ENCODE measurements at places on chromosomes 3 and 15. TPM values are rescaled to one million over a fixed set of nuclear protein-coding genes. Genes with fewer than 3 reads are reported as not detected.

- DNase-seq, result no peak
- H3K36me3 ChIP-seq, result peaks cover 16% of the 10 kb centered on the region
- H3K4me3 ChIP-seq, result no peak overlapping the region
- peak overlapping the region; percentile 26 for H3K27ac ChIP-seq
- H3K4me1 ChIP-seq, result peaks cover 26% of the 10 kb centered on the region
Observed at GRCh38 chr15:78004222-78004727, 73.2 kb downstream of the TBC1D2B start.

GRCh38 chr3:10468613-10469354 lies 36.6 kb downstream of the ATP2B2 start:
- H3K27me3 ChIP-seq, result peaks cover 39% of the 10 kb centered on the region
- peaks cover 10% of the 10 kb centered on the region for H3K4me1 ChIP-seq
- no peaks in the 10 kb centered on the region for H3K36me3 ChIP-seq

DNA sequence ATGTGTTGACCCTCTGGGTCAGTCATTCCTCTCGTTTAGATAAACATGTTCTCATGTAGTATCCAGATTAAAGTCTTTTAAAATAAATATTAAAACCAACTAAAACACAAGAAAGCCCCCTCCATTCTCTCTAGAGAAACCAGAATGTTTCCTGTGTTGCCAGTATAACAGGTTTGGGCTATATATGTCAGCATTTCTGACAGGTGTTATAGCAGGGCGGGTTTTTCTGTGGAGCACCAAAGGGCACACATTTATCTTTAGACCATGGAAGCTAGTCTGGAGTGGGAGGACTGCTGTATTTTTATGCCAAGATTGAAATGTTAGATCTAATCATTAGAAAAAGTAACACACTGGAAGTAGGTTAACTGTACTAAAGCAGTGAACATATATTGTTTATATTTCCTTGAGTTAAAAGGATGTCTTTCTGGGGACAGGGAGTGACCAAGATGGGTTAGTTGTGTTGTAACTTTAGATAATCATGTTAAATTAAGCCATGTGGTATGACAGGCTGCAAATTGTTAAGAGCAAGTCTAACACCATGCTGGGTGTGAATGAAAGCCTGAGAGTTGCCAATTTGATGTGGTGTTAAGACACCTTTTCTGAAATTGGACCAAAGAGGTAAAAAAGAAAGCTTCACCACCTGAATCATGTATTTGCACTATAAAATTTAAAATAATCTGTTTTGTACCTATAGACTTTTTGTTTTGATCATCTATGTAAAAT lies 15.6 kb downstream of the KCTD6 start:
- no peak for DNase-seq
- peak overlapping the region; percentile 79 for H3K27ac ChIP-seq

- no peak for DNase-seq
- H3K36me3 ChIP-seq, result no peaks in the 10 kb centered on the region
- peaks cover 13% of the 10 kb centered on the region for H3K4me1 ChIP-seq
- H3K27me3 ChIP-seq, result peaks cover 5% of the 10 kb centered on the region
Observed at GRCh38 chr15:39354189-39354588, 226.7 kb upstream of the THBS1 start.

DNA sequence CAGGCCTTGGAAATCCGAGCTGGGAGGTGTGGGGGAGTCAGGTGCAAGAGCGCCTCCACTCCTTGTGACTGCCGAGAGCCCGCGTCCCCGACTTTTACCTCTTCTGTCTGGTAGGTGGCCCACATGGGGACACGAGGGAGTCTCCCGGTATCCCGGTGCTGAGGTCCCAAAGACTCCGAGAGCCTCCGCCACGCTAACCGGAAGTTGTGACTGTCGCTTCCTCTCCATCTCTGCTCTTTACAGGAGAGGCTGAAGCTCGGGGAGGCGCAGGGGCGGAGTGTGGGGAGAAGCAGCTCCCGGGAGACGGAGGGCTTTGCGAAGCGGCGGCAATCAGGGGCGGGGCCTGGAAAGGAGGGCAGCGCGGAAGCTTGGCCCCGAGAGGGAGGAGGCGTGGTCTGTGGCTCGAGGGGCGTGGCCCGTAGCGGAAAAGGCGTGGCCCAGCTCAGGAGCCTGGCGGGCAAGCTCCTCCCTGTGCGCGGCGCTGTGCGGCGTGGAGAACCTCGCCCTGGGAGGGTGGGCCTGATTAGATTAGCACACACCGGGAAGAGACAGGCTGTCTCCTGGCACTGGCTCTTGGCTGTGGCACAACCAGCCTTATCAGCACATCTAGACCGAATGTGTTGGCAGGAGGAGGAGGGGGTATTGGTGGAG lies 143.9 kb downstream of the GABRB3 start:
- H3K36me3 ChIP-seq, result no peaks in the 10 kb centered on the region
- H3K4me1 ChIP-seq, result peaks cover under 1% of the 10 kb centered on the region
- no peak for DNase-seq
- peaks cover 3% of the 10 kb centered on the region for H3K27me3 ChIP-seq
- H3K27ac ChIP-seq, result no peak overlapping the region
- peak overlapping the region; percentile 73 for H3K4me3 ChIP-seq

- H3K27me3 ChIP-seq, result peaks cover 3% of the 10 kb centered on the region
- H3K4me3 ChIP-seq, result no peak overlapping the region
- DNase-seq, result no peak
Observed at GRCh38 chr15:91936927-91937326, 83.4 kb downstream of the SLCO3A1 start.

DNA sequence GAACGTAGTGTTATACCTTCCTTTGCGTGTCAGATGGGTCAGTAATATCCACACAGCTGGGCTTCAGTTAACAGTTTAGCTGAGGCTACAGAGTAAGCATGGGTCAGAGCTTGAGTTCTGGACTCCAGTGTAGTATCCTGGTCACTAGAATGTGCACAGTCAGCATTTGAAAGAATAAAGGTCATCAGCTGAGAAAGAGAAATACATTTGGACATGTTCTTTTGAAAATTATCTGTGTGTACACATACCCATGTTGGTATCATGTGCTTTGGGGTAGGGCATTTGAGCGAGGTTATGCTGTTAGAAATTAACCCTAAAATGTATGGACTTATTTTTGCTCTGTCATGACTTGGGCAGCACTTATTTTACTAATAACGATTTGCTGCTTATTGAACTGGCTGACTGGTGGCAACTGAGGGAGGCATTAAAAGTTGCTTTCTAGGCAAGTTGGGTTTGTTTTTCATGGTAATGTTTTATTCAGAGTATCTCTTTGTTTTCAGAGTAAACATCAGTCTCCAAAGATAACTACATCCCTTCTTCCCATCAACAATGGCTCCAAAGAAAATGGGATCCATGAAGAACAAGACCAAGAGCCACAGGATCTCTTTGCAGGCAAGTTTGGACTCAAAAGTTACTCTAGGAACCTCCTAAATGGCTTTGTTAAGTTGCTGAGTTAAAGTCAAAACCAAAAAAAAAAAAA lies 16.4 kb downstream of the SNX1 start:
- peak overlapping the region; percentile 44 for H3K27ac ChIP-seq
- H3K4me3 ChIP-seq, result peak overlapping the region; percentile 32
- no peak for DNase-seq
- no peaks in the 10 kb centered on the region for H3K27me3 ChIP-seq

DNA sequence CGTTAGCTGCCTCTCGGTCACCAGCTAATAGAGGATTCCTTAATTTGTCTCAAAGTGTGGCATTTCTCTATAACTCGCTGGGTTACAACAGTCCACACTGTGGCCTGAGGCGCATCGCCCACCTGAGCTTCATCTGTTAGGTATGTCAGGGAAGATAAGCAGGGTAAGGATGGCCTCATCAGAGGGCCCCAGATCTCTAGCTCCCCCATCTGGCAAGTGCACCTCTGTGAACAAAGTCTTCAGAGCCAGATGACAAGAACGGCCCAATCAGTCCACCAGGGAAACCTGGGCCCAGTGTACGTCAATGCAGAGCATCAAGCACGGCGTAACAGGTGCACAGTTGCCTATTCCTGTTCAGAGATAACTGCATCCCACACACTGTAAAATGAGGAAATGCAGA lies 23.2 kb downstream of the FRG2C start:
- no peak overlapping the region for H3K27ac ChIP-seq
- no peaks in the 10 kb centered on the region for H3K36me3 ChIP-seq
- no peaks in the 10 kb centered on the region for H3K27me3 ChIP-seq
- H3K4me1 ChIP-seq, result no peaks in the 10 kb centered on the region

GRCh38 chr3:113825090-113825489 lies 13.5 kb upstream of the GRAMD1C start:
- H3K27me3 ChIP-seq, result no peaks in the 10 kb centered on the region
- no peaks in the 10 kb centered on the region for H3K4me1 ChIP-seq
- no peaks in the 10 kb centered on the region for H3K36me3 ChIP-seq
- no peak overlapping the region for H3K4me3 ChIP-seq
- no peak overlapping the region for H3K27ac ChIP-seq

GRCh38 chr3:123347691-123348264 lies 101.1 kb downstream of the ADCY5 start:
- H3K27me3 ChIP-seq, result peaks cover 8% of the 10 kb centered on the region
- H3K4me3 ChIP-seq, result no peak overlapping the region
- DNase-seq, result no peak
- peak overlapping the region; percentile 81 for H3K27ac ChIP-seq

DNA sequence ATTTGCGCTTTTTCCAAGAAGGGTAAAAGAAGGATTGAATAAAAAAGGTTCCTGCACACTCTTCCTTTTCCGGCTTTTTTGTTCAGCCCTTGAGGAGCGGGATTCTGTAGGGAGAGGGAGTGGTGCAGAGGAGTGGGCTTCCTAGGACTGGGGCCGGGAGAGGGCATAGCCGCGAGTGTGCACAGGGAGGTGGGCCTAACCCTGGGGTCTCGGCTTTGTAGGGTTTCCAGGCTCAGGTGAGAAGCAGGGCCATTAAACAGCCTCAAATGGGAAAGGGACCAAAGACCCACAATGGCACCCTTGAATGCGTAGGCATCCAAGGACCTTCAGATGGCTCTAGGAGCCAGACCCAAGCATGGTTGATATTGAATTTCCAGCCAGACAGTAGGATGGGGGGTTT lies 35.4 kb upstream of the RAB6B start:
- DNase-seq, result peak; percentile 51
- no peak overlapping the region for H3K4me3 ChIP-seq
- H3K4me1 ChIP-seq, result peaks cover 14% of the 10 kb centered on the region
- H3K27me3 ChIP-seq, result peaks cover 28% of the 10 kb centered on the region

Gene PIGBOS1
- 10.2 TPM for total RNA-seq

Gene KLHL40
- 0.12 TPM for total RNA-seq

Gene FBXO40
- not detected for total RNA-seq

Gene PRR23C
- total RNA-seq, result not detected

Gene CCDC9B
- 1.6 TPM for total RNA-seq

Gene RNU5B-1
- total RNA-seq, result 15.0 TPM

Gene EEF1AKMT4
- total RNA-seq, result 6.4 TPM

Gene SLC25A36
- 84.4 TPM for total RNA-seq

Gene CD200R1
- total RNA-seq, result 4.5 TPM

Gene MASP1
- 1.7 TPM for total RNA-seq
